Mucosa of gallbladder (tissue), 1 donor: ENCODE measurements at places on chromosomes 11 and 22. TPM values are rescaled to one million over a fixed set of nuclear protein-coding genes. Genes with fewer than 3 reads are reported as not detected.

- peak; percentile 14 for DNase-seq
Measured at GRCh38 chr22:26589367-26589844, 526 bp downstream of the TPST2 start.

The LMO2 gene
- 26.8 TPM for total RNA-seq

DNA sequence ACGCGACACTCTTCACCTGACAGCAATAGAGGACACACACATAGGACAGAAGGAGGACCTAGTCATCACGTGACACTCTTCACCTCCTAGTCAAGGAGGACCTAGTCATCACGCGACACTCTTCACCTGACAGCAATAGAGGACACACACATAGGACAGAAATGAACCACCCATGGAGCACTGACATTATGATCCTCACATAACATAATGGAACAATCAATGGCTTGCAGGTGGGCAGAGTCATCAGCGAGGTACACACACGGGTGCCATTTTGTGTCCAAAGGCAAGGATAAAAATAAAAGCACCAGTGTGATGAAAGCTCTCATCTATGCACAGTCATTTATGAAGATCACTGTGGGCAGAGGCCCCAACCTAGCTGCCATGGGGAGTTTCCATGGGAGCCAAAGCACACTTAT lies 354.7 kb downstream of the LARGE1 start:
- no peak for DNase-seq

DNA sequence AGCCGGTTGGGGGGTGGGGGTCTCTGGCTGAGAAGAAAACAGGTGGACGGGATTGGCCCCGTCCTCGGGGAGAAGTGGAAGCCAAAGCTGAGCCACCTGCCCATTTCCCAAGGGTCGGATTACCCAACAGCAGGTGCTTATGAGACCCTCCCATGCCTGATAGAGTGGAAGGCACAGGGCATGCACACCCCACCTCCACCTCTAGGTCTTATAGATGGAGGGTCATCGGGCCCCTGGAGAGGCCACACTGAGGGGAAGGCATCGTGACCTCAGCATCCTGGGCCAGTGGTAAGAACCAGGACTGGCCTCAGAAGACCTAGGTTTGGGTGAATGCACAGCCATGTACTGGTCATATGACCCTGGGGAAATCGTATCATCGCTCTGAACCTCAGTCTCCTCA lies 85.9 kb downstream of the BUD13 start:
- DNase-seq: no peak

The SCGB1A1 gene
- total RNA-seq: 2.7 TPM

The EXT2 gene
- 61.3 TPM for total RNA-seq

The PKNOX2 gene
- 5.1 TPM for total RNA-seq

- no peak for DNase-seq
Measured at GRCh38 chr11:113014262-113015097, 53.3 kb downstream of the NCAM1 start.
